ENCODE measurements at places on chromosomes 11 and 22.
A peak's percentile ranks its signal among the peaks of the same experiment; 100 is the strongest.

GRCh38 chr11:106879029-106879428, 139.2 kb downstream of the GUCY1A2 start:
- DNase-seq, result no peak

- no peak for DNase-seq
Measured at GRCh38 chr11:64524158-64524527, 66.9 kb upstream of the SLC22A12 start.

DNA sequence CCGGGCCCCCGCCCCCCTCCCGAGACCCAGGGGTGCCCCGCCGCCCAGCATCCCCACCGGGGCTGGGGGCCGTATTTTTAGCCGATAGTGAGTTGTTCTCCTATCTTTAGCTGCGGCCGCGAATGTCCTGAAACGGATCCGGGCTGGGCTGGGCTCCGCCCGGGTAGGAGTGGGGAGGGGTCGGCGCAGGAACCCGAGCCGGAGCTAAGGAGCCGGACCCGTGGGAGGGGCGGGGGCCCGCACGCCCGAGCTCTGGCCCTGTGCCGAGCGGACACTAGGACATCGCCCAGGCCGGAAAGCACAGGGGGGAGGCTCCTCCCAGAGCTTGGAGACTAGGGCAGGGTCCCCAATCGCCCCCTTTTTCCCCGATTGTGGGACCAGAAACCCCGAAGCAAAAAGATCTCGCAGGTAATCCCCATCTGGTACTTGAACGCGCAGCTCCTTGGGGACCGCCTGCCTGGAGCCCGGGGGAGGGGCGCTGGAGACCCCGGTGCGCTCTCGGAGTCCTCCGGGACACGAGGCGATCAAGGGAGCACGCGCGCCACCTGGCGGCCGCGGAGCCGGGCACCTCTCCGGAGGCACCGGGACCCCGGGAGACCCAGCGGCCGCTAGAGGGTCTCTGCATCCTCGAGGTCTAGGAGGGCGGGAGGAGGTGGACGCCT, 669 bp downstream of the CDC42EP2 start:
- DNase-seq, result peak; percentile 76

DNA sequence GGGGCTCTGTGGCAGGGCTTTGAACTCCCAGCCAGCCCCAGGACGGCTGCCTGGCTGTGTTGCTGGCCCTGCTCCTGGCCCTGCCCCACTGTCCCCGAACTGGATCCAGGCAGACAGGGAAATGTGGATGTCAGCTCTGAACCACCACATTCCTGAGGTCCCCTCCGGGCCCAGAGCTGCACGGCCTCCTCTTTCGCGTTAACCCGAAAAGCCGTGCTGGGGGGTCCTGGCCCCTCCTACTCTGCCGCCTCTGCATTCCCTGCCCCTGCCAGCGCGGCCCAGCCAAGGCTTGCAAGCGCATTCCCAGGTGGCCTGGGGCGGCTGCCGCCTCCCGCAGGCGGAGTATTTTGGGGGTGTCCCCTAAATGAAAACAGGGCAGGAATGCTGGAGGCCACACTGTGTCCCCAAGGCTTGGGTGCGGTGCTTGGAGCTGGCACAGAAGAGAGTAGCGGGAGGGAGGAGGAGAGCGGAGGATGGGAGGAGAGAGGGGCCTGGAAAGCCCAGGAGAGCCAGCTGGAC, 5.4 kb downstream of the LINC01488 start:
- DNase-seq, result no peak

DNA sequence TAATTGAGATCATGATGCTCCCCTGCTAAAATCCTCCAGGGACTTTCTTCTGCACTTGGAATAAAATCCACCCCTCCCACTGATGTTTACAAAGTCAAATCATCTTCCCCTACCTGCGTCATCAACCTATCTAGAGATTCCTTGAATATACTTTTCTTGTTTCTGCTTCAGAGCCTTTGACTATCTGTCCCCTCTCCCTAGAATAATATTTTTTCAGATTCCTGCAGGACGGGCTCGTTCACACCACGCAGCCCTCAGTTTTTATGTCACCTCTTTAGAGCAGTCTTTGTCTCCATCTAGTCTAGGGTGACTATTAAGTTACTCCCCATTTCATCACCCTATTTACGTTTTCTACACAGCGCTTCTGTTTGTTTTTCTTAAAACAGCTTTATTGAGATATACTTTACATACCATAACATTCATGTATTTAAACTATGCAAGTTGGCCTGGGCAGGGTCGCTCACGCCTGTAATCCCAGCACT, 94.8 kb upstream of the SESN3 start:
- no peak for DNase-seq

GRCh38 chr11:114085965-114086793, 26.7 kb downstream of the ZBTB16 start:
- DNase-seq, result peak; percentile 48

- DNase-seq, result no peak
Measured at GRCh38 chr22:47376901-47377505, 614.6 kb downstream of the TBC1D22A start.

DNA sequence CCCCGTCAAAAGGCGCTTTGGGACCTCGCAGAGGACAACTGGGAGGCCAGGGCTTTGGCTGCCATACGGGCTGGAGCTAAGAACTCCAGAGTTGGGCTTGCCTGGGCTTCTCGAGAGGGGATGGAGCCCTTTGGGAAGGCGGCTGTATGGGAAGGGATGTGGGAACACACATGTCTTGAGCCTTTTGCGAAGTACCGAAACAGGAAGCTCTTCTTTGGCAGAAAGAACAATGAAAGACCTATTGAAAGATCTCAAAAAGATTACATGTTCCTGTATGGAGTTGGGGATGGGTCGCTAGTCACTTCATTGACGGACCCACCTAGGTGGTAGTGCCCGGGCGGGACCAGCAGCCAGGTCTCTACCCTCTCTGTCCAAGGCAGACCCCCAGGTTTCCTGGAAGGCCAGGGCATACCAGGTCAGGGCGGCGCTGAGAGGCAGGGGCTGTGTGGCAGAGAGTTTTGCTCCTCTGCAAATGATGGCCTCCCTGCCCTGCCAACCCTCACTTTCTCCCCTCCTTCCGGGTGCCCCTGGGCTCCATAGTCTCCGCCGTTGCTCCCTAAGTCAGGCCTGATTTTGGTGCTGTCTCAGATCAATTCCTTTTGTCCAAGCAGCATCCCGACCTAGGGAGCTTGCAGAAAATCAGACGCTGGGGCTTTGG, 1.0 kb downstream of the ST14 start:
- no peak for DNase-seq

DNA sequence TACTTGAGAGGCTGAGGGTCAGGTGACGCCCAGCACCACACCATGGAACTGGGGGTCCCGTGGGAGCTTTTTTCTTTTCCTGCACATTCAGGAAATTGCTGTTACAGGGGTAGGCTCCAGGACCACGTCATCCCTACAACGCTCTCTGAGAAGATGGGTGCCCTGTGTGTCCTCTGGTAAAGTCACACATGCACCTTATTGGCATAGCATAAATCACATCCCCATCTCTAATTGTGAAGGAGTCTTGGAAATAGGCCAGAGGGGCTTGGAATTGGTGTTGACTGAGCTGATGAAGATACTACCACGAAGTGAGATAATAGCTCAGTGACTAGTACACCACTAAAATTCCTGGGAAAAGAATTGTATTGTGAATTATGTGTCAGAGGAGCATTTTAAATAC, 57.6 kb downstream of the TNRC6B start:
- DNase-seq, result no peak

DNA sequence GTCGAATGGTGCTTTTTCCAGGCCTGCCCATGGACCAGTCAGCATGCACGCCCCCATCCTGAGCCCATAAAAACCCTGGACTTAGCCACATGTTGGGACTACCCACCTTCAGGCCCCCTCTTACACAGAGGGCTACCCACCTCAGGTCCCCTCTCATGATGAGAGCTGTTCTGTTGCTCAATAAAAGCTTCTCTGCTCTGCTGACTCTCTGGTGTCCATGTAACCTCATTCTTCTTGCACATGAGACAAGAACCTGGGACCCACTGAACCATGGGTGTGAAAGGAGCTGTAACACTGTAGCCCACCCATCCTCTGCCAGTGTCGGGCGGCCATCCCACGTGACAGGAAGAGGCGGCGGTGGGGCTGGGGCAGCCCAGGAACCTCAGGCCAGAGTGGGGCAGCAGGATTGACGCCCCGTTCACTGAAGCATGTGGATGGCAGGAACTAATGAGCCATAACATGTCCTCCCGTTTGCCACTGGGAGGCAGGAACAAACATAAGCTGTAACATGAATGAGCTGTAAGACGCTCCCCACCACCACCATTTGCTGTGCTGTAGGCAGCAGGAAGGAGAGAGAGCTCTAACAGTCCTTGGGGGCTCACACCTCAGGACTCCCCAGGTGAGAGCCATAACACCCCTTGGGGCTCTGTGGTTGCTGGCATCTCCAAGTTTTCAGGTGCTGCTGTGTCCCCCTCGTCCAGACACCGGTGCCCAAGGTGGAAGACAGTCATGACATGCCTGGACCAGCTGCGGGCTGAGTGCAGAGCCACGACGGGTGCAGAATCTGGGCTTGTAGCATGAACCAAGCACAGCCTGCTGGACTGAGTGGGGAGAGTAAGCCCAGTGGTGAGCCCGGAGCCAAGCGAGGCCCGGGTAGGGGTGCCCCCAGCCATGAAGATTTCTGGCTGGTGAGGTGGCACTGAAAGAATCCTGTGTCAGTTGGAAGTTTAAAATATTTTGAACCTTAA, 69.4 kb downstream of the MCHR1 start:
- no peak for DNase-seq

- DNase-seq, result no peak
Measured at GRCh38 chr11:88101881-88102597, 73.2 kb downstream of the RAB38 start.

DNA sequence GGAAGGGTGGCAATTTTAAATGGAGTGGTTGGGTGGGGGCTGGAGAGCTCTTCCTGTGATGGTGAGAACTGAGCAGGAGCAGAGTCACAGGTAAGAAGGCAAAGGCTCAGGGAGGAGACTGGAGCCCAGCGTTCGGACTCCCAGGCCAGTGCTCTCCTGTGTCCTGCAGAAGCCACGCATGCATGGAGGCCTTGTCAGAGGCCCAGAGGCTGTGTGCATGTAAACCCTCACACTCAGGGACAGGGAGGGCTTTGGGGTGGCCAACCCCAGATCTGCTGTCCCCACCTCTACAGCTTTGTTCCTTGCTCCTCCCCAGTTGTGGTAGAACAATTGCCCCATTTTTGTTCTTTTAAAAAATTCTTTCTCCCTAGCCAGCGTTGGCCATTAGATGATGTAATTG, 130.4 kb upstream of the PARVA start:
- DNase-seq, result no peak

DNA sequence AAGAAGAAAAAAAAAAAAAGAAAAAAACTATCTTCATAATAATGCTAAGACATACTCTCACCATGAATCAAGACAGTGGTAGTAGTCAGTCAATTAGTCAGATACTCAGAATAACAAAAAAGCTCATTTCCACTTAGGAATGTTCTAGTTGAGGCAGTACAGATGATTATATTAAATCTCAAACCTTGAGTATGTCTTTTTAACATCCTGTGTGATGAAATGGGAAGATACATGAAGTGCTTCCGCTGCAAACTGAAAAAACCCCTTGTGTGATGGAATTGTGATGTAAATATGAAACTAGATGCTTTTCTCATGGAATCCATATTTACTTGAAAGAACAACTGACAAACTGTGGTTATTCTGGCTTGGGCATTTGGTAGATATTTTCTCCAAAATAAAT, 13.7 kb downstream of the AMOTL1 start:
- DNase-seq, result no peak

DNA sequence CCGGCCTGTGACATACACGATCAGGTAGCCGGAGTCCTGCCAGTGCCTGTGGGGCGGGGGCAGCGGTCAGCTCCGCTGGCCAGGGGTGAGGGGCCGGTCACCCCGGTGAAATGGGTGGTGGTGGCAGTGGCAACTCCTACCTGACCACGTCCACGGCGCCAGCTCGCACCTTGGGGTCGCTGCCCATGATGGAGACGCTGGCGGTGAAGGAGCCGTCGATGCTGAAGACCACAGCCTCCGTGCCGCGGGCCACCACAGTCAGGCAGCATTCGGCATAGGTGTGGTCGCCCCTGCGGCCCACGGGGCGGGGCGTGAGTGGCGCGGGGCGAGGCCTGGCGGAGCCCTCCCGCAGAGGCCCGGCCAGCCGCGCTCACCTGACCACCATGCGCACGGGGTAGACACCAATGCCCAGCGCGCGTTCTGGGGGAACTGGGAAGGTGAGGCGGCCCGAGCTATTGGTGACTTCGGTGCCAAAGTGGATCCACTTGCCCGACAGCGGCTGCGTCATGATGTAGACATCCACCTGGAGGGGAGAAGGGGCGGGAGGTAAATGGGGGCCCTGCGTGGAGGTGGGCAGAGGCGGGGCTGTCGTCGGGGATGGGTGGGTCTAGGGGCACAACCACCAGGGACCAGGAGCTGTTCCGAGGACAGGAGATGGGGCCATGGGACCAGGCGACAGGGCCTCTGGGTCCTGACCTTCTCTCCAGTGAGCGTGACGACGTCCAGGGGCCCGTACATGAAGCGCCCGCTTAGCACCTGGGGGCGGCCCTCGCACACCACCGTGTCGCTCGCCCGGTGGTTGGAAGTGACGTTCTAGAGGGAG, 10.9 kb downstream of the AIP start:
- no peak for DNase-seq

DNA sequence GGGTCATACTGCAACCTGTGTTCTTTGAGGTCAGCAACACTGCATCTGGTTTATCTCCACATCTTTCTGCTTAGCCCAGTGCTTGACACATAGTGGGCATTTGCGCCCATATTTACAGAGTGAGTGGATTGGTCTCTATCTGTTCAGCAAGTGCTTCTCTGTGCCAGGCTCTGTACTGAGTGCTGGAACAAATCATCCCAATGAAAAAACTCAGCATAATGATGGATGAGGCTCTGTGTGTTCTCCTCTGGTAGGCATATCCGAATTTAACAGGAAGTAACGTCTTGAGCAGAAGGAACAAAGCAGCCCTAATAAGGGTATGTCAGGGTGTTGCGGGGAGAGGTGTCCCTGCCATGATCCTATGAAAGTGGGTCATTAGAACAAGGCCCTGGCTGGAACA, 46.0 kb downstream of the MCM5 start:
- DNase-seq, result no peak

DNA sequence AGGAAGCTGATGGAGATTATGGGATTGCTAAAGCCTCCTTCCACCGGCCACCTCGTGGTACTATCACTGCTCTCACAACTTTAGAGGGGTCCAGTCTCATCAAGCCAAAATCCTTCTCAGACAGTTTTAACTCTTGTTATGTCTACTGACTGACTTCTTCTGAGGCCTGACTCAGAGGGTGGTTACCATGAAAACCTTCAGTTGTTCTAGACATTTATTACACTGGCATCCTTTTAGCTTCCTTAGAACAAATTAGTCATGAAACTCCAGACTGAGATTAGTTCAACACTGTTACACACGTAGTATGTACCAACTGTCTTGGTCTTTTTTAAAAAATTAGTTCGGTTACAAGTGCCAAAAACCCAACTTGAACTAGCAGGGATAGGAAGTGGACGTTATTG, 7.5 kb downstream of the DIXDC1 start:
- DNase-seq, result peak; percentile 76

All from MCF 10A (cell line).